Omental fat pad (tissue), 4 donors: ENCODE measurements at places on chromosomes 2 and 18. TPM values are rescaled to one million over a fixed set of nuclear protein-coding genes. Genes with fewer than 3 reads are reported as not detected.

The RAPH1 gene
- 84.8 TPM for total RNA-seq

The RAB6C gene
- not detected for total RNA-seq

The MOCOS gene
- 2.2 TPM for total RNA-seq

The G6PC2 gene
- total RNA-seq: not detected

- DNase-seq: no peak
Observed at GRCh38 chr2:39069136-39069515, 51.7 kb downstream of the SOS1 start.

DNA sequence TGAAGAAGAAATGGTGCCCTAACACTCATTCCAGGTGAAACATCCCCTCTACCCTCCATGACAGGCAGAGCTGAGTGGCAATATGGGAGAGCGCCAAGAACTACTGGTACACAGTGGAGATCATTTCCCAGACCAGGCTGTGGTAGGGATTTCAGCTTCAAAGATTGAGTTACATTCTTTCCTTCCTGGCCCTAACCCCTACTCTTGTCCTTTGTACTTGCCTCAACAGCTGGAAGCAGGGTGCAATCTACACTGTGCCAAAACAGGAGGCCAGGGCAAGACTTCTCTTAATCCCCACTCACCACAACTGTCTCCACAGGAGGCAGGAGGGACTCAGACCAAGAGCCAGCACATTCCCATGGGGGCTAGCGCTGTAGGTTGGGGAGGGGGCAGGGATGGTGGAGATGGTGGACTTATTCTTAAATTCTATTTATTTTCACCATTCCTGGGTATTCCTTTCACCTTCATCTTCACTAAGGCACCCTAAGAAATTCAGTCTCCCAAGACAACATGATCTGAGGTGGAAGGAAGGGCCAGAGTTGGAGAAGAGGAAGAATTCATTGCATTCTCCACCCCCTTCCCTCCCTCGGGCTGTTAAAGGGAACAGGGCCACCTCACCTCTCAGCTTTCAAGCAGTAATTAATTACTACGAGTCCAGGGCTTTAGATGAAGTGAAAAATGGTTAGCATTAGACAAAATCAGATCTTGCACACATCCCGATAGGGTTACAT is 65.9 kb downstream of the AAK1 start:
- DNase-seq: no peak

The DPYSL5 gene
- not detected for total RNA-seq

The TCF23 gene
- 0.56 TPM for total RNA-seq

The WNT10A gene
- total RNA-seq: 0.36 TPM

DNA sequence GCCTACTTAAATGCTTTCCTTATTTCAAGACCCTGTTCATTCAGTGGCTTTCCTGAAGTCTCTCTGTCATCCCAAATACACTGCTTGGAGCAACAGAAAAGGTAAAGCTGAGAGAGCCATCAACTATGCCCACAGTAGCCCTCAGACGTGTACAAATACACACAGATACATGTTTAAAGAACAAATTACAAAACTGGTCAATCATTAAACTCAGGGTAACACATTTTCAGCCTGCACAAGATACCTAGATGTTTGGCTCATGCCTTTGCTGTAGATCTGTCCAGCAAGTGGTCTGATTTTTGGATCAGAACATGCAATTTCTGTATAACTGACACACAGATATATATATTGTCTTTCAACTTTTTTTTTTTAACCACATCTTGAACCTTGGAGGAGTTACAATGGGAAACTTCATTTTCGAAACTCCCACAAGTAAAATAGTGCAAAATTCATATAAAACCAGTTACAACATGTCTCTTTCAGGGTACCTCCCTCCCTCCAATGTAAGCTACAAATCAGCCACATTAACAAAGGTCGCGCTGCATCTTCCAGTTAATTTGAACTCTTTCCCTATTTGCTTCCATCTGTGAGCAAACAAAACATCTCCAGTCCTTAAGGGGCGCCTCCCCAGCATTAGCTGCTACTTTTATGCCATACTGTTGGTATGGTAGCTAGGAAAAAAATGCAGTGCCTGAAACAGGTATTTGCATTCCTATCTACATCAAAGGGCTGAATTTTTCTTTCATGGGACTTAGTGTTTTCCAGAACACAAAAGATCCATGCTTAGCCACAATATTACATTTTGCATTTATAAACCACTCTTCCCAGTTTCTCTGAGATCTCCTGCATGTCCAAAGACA is 311.9 kb downstream of the NRXN1 start:
- DNase-seq: no peak

DNA sequence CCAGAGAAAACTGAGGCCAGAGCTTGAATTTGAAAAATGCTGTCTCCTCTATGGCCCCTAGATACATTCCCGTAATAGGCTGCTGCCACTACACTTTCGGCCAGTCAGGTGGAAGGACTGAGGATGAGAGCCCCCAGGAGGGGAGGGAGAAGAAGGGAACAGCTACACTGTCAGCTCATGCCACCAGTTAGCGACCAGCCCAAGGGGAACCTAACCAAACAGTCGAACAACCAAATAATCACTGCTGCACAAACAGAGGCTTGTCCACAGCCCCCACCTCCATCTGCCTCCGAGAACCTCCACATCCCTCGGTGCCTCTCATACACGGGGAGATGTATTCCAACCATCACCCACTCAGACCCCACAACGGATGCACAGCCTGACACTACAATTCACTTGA is 7.3 kb downstream of the ZNF516 start:
- DNase-seq: no peak
